Adipocyte (in vitro differentiated cells): ENCODE measurements at places on chromosomes 2 and 18.

DNA sequence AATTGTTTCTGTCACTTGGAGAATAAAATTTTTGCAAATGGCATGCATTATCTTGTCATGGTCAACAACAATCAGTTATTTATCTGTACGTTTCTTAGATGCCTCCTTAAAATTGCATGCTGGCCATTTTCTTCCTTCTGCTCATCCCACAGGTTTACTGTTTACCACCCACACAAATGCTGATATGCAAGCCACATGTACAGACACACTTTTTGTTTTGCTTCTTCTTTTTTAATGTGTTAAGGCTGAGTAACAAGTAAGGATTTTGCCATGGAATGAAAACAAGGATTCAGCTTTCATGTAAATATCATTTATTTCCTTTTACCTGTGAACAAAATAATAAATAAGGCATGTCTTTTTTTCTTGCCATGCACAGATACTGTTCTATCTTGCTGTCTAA, 1077.1 kb upstream of the ZEB2 start:
- no peak for DNase-seq

GRCh38 chr2:47833516-47833968, 50.6 kb downstream of the MSH6 start:
- DNase-seq: no peak

DNA sequence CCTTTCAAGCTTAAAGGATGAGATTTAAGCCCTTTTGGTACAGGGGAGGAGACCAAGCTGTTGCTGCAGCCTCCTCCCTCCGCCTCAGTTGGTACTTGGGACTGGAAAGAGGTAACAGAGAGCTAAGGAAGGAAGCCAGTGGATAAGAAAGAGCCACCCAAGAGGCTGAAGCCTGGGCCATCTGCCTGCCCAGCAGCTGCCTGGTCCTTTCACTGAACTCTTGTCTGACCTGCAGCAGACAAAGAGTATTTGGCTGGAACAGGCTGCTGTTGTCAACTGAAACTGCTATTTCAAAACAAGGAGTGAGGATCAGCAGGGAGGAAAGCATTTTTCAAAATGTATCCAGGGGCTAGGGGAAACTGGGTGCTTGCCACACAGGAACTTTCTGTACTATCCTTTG, 30.3 kb downstream of the TNS1 start:
- DNase-seq: peak; percentile 61

GRCh38 chr2:241489733-241490680, 18.4 kb downstream of the STK25 start:
- no peak for DNase-seq

DNA sequence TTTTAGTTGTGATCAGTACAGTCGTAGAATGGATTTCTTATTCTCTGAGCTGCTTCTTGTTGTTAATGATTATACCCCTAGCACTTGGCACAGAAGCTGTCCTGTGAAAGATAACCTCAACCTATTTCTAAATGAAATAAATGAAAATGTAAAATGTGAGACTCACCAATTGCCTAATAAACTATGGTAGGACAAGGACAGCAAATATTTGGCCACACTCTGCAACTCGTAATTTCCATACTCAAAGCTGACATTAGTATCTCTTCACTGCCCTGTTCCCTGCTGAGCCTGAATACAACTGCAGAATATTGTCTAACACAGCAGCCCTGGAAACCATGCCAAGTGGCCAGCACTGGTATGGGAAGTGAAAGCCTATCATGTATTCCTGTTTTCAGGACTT, 34.5 kb downstream of the TMEM182 start:
- no peak for DNase-seq

GRCh38 chr2:27212626-27213471, 781 bp upstream of the SLC5A6 start:
- peak; percentile 86 for DNase-seq

DNA sequence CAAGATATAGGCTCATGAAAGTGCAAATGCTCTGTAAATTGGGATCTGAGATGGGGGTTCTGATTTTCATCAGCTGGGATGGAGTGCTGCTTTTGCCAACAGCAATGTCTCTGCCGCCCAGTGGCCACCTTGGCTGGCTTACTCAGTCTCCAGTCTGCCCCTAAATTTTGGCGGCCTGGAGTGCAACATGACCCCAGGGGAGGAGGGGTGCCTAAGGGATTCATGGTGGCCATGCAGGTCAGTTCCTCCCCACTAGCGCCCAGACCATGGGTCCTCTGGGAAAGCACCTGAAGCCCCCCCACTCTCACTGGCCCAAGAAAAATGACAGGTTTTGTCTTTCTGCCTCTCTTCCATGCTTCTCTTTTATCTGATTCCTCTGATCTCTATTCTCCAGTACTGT, 45.0 kb downstream of the SLC4A3 start:
- DNase-seq: no peak

DNA sequence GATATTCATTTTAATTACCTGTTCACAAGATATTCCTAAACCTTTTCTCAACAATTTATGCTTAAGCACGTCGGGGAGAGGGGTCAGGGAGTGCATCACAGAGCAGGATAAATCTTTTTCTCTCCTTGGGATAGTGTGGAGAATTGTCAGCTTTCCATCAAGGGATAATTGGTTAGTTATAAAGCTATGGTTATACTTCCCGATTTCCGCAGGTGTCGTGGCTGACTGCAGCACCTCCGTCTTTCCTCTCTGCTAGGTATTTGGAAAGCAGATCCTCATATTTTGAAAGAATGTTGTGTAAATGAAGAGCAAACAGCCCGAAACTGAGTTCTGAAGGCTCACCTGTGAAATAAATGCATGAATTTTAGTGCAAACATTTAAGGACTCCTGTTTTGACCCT, 778 bp downstream of the DYNC2LI1 start:
- no peak for DNase-seq

- no peak for DNase-seq
These were observed 18.4 kb downstream of the NCOA1 start for GRCh38 chr2:24509425-24509824.
